Right atrium auricular region (tissue), 2 donors: ENCODE measurements at places on chromosomes 11 and 22. TPM values are rescaled to one million over a fixed set of nuclear protein-coding genes. Genes with fewer than 3 reads are reported as not detected.

Gene FGF4
- not detected for total RNA-seq

GRCh38 chr22:42303396-42304323 lies 33.2 kb upstream of the TCF20 start:
- H3K27ac ChIP-seq = no peak overlapping the region
- no peak overlapping the region for H3K4me3 ChIP-seq
- peaks cover 15% of the 10 kb centered on the region for H3K4me1 ChIP-seq

- H3K36me3 ChIP-seq = no peaks in the 10 kb centered on the region
- H3K4me3 ChIP-seq = no peak overlapping the region
- H3K27ac ChIP-seq = no peak overlapping the region
- no peaks in the 10 kb centered on the region for H3K4me1 ChIP-seq
- no peak for DNase-seq
- H3K27me3 ChIP-seq = no peaks in the 10 kb centered on the region
Observed at GRCh38 chr11:11044137-11044855, 186.4 kb upstream of the ZBED5 start.

DNA sequence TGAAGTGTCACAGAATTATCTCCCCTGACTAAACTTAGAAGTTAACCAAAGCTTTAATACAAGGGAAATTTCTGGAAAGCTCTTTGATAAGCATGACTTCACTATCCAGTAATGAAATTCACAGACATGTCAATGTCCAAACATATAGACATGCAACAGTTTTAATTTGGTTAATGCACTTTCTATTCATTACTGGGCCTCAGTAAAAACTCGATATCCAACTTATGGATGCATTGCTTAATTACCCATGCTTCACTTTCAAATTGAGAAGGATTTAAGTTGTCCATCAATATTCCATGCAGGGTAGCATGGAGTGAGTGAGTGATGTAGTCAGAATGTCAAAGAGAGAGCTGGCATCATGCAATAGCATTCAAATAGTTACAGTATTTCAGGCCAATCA lies 197.5 kb downstream of the CADM1 start:
- no peak for DNase-seq
- no peak overlapping the region for H3K27ac ChIP-seq
- no peak overlapping the region for H3K4me3 ChIP-seq
- no peaks in the 10 kb centered on the region for H3K36me3 ChIP-seq
- no peaks in the 10 kb centered on the region for H3K4me1 ChIP-seq

- no peaks in the 10 kb centered on the region for H3K36me3 ChIP-seq
- H3K4me3 ChIP-seq = no peak overlapping the region
- H3K4me1 ChIP-seq = no peaks in the 10 kb centered on the region
- H3K27me3 ChIP-seq = no peaks in the 10 kb centered on the region
- no peak overlapping the region for H3K27ac ChIP-seq
- DNase-seq = no peak
Observed at GRCh38 chr11:70244698-70245097, 25.8 kb upstream of the PPFIA1 start.

DNA sequence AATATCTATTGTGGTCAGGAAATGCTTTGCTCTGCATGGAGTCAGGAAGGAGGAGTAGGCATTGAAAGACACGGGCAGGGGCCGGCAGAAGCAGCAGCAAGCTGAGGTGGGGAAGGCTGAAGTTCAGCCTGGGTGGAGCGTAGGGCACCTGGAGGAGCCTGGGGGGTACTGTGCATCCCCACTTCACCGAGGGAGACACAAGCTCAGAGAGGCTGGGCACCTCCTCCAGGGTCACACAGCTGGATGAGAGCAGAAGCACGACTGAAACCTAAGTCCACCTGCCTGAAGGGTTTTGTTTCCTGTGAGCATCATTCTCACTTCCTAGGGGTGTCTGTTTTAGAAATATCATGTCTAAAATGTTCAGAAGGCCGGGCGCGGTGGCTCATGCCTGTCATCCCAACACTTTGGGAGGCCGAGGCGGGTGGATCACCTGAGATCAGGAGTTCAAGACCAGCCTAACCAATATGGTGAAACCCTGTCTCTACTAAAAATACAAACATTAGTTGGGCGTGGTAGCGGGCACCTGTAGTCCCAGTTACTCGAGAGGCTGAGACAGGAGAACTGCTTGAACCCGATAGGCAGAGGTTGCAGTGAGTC lies 138.3 kb downstream of the MPPED1 start:
- no peak overlapping the region for H3K4me3 ChIP-seq
- H3K36me3 ChIP-seq = no peaks in the 10 kb centered on the region
- no peaks in the 10 kb centered on the region for H3K27me3 ChIP-seq
- DNase-seq = no peak
- H3K4me1 ChIP-seq = no peaks in the 10 kb centered on the region
